Fibroblast of skin of right quadriceps (primary cell): ENCODE measurements at places on chromosomes 16 and 17.

GRCh38 chr17:39981766-39982375 is 1.3 kb downstream of the PSMD3 start:
- DNase-seq: no peak

DNA sequence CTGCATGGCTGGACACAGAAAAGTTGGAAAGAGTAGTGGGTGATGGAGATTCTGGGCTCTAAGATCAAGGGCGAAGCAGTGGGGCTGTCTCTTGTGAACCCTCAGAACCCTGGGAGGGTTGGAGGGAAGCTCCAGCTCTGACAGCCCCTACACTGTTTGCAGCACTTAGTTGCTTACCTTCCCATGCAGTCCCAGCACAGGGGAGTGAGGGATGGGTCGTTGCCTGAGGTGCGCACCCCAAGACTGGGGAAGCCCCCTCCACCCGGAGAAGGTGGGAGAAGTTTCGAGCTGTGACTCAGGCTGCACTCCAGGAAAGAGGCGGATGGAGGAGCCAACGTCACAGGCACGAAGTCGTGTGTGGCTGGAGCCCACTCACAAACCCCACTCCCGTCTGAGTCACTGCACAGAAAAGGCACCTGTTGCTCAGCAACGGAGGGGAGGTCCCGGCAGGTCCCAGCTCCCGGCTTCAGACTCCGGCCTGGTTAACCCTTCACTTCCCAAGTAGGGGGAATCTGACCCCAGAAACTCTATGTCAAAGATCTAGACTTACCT is 60.1 kb downstream of the AIPL1 start:
- DNase-seq: peak; percentile 70

DNA sequence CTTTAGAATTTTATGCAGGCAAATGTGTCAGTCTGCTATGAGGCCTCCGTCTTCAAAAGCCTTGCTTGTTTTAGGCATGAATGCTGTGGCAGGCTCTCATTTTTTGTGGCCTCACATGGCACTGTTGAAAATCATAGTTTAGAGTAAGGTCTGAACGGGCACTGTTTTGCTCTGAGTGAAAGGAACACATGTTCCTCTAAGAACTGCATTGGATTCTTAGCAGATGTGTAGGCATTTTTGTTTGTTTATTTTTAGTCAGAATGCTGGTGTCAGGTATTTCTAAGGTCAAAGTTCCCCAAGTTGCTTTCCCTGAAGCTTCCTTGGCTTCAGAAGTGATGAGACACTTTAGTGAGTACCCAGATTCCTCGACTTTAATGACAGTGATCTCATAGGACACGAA is 173.7 kb downstream of the HS3ST3B1 start:
- DNase-seq: no peak

DNA sequence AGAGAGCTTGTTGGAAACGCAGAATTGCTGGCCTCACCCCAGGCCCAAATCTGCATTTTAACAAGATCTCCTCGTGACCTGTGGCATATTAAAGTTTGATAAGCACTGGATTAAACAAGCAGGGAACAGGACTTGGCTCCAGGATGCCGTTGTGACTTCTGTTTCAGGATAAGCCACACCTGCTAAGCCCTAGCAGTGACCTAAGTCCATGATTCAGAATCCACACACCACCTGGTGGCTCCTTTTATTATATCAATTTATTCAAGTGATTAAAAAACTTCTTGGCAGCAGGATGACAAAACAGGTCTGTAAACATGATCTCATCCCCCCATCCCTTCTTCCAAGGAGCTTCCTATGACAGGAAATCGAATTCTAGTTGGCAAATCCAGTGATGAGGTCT is 9.1 kb downstream of the NAGPA start:
- DNase-seq: no peak

DNA sequence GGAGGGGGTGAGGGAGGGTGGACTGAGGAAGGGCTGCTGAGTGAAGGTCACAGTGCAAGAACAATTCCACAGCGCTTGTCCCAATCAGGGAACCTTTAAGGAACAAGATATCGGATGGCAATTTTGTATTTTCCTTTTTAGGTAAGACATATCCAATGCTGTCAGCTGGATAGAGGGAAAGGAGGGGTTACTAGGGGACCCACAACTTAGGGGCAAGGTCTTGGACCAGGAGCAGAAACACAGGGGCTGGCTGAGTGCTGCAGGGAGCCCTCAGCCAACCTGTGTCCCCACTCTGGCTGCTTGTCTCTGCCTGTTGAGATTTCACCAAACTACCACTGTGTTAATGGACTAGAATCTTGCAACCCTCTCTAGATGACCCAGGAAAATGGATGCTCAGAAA is 47.6 kb downstream of the AKAP1 start:
- no peak for DNase-seq

DNA sequence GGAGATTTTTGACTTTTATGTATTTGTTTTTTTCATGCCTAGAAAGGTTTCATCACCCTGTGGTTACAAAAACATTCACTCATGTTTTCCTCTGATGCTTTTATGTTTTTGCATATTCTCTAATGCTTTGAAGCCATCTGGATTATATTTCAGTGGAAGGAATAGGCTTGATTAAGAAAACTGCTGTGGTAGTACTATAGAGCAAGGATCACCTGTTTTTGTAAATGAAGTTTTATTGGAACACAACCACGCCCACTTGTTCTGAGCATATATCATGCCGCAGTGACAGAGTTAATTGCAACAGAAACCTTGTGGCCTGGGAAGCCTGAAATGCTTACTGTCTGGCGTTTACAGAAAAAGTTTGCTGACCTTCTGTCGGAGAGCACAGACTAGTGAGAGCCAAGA is 11.5 kb downstream of the COX10 start:
- peak; percentile 23 for DNase-seq

DNA sequence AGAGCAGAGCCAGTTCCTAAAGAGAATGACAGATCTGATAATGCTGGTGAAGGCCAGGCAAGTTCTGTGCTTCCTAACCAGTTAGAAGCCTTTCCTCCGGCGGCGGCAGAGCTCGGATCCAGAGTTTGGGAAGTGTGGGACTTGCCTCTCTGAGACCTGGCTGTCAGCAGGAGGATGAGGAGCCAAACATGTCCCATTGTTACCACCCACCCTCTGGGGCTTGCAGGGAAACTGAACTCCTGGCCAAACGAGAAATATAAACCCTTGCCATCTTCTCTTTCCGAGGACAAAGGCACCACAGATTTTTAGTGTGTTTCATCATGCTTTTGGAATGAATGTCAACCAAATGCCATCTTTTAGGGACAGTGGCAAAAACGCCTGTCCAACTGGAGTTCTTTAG is 80.2 kb upstream of the SMURF2 start:
- DNase-seq: no peak

DNA sequence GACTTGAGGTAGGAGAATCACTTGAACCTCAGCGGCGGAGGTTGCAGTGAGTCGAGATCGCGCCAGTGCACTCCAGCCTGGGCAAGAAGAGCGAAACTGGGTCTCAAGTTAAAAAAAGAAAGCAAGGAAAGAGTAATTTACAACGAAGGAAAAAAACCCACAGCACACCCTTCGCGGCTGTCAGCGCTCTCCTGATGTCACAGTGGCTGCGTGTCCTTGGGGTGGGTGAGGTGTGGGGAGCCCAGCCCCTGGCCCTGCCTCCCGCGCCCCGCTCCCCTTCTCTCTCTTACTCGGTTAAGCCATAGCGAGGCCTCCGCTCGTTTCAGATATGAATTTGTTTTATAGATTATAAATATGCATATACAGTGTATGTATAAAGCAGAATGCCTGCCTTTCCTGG is 740 bp upstream of the JPT2 start:
- DNase-seq: no peak

- DNase-seq: no peak
Measured at GRCh38 chr16:7246578-7246977, 86.1 kb upstream of the RBFOX1 start.

- peak; percentile 53 for DNase-seq
Measured at GRCh38 chr16:50213939-50214519, 52.3 kb upstream of the ADCY7 start.

- DNase-seq: peak; percentile 73
Measured at GRCh38 chr17:83079352-83079747, at the start of gene METRNL. Gene METRNL, plus strand, starts transcription at chr17:83079609. Its CDS starts 207 bp downstream, at chr17:83079816.
